ENCODE measurements at places on chromosomes 3 and 15.

GRCh38 chr15:77839970-77840905 is 207.5 kb upstream of the LINGO1 start:
- no peak for DNase-seq

DNA sequence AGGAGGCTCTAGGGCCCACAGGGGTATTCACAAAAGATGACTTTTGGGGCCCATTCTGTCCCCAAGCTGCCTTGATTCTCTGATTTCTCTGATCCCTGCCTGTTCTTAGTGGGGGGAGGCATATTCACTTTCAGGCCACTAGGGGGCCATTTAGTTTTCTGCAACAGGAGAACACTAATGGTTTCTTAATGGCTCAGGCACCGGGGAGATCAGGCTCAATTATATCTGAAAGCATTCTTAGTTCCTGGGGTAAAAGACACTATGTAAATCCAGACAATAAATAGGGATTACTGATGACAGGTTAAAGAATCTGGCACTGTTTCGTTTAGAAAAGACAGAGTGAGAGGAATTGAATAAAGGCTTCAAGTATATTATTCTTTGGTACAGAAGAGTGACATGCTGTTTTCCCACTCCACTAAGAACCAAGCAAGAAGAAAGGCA is 2.5 kb upstream of the INAFM2 start:
- DNase-seq = peak; percentile 48

GRCh38 chr3:171028779-171029232 is 2.3 kb upstream of the SLC2A2 start:
- no peak for DNase-seq

DNA sequence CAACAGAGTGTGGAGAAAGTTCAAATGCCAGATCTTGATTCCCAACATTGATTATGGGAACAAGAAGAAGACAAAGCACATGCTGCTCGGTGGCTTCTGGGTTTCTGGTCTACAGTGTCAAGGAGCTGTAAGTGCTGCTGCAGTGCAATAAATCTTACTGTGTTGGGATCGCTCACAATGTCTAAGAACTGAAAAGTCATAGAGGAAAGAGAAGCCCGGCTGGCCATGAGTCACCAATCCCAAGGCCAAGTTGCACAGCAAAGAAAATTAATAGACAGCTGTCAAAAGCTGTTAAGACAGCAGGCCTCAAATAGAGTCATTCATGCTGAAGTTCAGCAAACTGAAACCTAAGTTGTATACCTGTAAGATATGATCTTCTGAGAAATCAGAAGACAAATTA is 33.2 kb upstream of the SPPL2A start:
- no peak for DNase-seq

DNA sequence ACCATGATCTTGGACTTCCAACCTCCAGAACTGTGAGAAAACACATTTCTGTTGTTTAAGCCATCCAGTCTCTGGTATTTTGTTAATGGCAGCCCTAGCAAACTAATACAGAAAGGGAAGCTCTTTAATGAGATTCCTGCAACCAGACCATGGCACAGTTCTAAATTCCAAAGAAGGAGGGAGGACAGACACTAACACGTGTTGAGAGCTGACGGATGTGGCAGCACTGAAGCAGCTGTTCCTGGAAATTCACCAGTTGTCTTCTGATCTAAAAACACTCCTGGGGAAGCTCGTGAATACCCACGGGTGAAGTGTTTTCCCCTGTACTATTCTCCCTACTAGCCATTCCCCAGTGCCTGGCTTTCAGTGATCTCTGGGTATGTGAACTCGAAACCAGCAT is 56.7 kb downstream of the RPL22L1 start:
- no peak for DNase-seq

- DNase-seq = no peak
Observed at GRCh38 chr15:66046751-66047150, 177.5 kb downstream of the RAB11A start.

DNA sequence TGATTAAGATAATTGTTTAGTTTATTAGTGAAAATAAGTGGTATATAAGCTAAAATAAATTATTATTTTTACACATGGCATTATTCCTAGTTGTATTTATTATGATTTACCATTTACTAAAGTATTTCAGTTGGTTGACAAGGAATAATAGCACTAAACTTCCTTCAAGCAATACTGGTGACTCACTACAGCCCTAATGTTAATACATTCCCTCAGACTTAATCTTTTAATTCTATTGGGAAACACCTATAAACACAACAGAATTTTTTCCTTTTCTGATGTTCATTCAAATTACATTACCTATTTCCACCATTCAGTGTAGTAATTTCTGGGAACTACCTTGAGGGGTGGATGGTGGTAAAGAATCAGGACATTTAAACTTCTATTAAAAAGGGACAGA is 264.0 kb downstream of the TIGIT start:
- DNase-seq = no peak

DNA sequence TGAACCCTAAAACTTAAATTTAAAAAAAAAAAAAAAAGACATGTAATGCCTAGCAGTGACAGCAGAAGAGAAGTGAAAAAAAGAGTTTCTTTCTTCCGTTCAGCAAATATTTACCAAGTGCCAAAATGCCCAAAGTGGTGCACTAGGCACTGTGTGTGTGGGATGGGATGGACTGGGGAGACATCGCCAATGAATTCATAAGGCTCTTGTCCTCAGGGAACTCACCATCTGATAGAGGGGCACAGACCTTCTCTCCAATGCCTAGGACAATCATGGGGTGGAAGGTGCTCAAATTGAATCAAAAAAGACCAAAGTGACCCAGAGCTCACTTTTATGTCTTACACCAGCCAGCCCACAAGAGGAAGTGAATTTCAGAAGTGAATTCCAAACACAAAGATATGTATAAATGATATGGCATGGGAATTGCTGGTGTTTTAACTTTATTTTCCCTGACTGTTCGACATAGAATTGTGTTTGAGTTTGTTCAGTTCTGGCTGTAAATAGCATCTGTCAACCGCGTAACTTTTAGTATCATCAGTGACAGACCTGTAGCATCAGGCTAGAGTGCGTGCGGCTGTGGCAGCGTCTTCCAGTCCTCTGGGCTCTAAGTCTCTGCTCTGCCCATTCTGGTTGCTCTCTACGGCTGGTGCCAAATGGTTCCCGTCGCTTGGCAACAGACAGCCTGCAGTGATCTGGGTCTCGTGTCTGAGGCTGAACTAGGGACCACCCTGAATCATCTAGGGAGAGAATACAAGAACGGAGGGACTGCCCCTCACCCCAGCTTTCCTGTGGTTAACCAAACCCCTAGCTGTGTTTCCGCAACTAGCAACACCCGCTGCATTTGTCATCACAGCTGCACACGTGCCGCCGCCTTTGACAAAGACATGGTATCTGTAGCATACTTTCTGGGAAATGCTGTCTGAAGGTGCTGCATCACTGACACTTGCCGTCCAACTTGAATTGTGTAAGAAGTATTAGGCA is 154.0 kb upstream of the THBS1 start:
- DNase-seq = peak; percentile 45

- no peak for DNase-seq
Observed at GRCh38 chr3:195577645-195578177, 6.0 kb downstream of the APOD start.

GRCh38 chr15:94387849-94388441 is 156.6 kb downstream of the MCTP2 start:
- DNase-seq = no peak

DNA sequence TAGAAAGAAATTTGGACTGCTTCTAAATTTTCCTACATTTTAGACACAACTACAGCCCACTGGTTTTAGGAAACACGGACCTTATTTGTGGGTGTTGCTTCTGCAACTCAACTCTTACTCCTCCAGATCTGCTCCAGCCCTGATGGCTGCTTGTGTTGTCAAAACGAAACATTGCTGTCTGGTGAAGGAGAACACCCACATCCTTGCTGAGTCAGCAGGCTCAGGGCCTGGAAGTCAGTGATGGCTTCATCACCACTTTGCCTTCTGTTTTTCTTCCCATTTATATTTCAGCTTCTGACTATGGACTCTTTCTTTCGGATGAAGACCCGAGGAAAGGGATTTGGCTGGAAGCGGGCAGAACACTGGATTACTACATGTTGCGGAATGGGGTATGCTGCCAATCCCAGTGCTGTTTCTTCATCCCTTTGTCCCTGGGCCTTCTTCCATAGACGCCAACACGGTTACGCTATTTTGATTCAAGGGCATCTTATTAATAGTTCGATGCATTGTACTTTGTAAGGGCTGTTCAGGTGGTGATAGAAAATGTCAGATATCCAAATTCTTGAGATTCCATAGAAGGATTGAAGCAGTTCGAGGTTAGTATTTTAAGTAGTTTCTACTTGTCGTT is 392.6 kb upstream of the TPM1 start:
- no peak for DNase-seq

- no peak for DNase-seq
Observed at GRCh38 chr3:25457671-25458419, 29.8 kb downstream of the RARB start.

GRCh38 chr3:116640109-116640508 is 69.5 kb upstream of the TUSC7 start:
- DNase-seq = no peak

- no peak for DNase-seq
Observed at GRCh38 chr3:149958171-149958796, 12.4 kb downstream of the PFN2 start.

- DNase-seq = no peak
Observed at GRCh38 chr3:194661374-194661773, 10.6 kb downstream of the LSG1 start.
